Hematopoietic multipotent progenitor cell treated with erythropoietin and hydrocortisone succinate and interleukin-3 and kit ligand, for 8 days (in vitro differentiated cells): ENCODE measurements at places on chromosomes 7 and 10.

- no peak for DNase-seq
Observed at GRCh38 chr7:109986701-109987100, 1104.2 kb upstream of the LRRN3 start.

- no peak for DNase-seq
Observed at GRCh38 chr7:136870866-136871487, 2.5 kb downstream of the CHRM2 start.

DNA sequence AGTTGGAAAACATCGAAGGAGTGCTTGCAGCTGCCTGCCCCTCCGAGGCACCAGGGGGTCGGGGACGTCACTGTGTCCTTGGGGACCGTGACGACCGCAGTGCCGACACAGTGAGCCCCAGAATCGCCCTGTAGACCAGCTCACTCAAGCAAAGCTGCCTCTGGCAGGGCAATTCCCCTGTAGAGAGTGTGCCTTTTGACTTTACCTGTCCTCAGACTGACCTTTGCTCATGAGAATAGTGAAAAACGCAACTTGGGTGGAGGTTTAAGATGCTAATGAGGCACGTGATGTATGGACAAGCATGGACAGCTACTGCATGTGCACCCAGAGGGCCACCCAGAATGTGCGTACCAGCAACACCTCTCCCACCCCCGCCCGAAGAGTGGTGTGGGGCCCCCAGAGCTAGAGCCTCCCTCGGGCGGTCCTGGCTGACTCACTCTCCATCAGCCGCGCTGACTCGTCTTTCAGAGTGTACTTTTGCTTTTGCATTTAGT is 271.9 kb downstream of the ADARB2 start:
- no peak for DNase-seq

DNA sequence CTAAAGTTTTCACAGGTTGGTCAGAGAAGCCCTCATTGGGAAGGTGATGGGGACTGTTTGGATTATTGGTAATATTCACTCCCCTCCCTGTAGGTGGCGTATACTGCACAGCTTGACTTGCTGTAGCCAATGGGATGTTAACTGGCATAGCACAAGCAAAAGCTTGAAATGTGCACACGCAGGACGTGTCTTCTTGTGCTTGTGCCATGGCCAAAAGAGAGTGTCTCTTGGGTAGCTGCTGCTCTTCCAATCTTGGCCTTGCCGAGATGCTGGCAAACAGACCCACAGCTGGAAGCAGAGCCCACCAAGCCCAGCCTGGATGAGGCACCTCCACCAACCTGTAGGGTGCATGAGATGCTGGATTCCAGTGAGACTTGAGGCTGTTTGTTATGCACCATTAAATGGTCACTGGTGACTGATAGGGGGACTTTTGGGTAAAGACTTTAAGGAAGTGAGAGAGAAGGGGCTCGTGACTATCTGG is 266.0 kb downstream of the GRID1 start:
- peak; percentile 38 for DNase-seq
